Stimulated activated CD8-positive, alpha-beta memory T cell treated with anti-CD3 and anti-CD28 coated beads, Interleukin-2, amount 100 ng/mL, for 48 hours (primary cell): ENCODE measurements at places on chromosomes 5 and 9.

DNA sequence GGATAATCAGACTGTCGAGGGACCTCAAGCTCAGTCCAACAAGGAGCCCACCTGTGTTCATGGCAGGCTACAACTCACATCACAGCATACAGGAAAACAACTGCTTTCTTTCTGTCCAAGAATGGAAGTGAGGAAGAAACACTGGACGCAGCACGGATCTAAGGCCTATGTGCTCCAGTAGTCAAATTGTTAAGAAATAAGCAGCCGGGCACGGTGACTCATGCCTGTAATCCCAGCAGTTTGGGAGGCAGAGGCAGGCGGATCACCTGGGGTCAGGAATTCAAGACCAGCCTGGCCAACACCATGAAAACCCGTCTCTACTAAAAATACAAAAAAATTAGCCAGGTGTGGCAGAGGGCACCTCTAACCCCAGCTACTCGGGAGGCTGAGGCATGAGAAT lies 427.8 kb downstream of the BNC2 start:
- no peak for DNase-seq

- DNase-seq: no peak
Measured at GRCh38 chr5:88689668-88690408, 193.1 kb downstream of the MEF2C start.

- no peak for DNase-seq
Measured at GRCh38 chr5:142221091-142221860, 103.5 kb downstream of the SPRY4 start.

GRCh38 chr5:74954919-74955318 lies 88.7 kb upstream of the FAM169A start:
- DNase-seq: no peak

DNA sequence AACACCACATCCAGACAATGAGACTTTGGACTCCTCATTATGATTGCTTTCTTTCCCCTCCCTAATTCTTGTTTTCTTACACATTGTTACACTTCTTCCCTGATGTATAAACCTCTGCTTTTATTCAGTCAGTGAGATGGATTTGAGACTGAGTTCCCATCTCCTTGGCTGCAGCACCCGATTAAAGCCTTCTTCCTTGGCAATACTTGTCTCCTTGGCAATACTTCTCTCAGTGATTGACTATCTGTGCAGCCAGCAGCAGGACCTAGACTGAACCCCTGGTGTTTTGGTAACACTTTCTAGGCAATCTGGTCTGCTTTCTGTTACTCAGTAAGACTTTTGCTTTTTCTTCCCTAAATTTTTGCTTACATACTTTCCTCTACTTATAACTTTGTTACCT lies 492.8 kb upstream of the SMC2 start:
- DNase-seq: no peak

DNA sequence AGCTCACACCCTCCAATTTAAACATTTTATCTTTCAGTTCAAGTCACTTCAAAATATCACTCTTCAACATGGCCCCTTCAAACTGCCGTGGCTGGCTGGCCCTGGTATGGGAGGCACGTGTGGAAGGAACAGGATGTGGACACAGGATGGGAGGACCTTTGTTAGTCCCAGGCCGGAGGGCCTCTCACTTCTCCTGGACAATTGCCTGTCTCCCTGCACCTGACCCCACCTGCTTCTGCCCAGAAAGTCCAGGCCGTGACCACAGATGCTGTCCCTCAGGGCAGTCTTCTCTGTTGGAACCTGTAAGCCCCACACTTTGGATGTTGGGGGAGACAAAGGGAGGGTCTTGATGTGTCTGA lies 19.4 kb downstream of the AMBP start:
- no peak for DNase-seq

DNA sequence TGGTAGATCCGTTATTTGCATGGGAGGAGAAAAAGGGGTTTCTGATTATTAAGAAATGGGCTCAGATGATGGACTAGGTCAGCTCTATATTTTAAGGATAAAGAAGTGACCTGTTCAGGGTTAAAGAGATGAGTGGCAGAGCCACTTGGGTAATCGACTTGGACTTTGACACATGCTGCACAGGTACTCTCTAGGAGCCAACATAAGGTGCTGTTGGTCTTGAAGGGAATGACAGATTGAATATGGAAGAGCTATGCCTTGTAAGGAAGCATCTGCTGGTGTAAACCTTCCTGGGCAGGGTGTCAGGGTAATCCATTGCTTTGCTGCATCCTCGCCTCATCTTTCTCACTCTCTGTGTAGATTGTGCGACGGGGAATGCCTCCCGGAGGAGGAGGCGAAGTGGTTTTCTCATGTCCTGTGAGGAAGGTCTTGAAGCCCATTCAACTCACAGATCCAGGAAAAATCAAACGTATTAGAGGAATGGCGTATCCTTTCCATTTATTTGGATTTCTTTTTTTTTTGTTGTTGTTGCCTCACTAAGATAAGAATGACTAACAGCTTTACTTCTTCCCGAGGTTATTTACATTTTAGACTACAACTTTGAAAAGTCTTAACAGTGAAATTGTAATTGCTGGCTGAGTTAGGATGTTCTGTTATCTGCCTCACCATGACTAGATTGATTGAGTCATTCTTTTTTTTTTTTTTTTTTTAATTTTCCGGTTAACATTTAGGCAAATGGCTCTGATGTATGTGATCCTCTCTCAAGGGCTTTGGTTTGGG lies 41.2 kb downstream of the RCL1 start:
- no peak for DNase-seq

DNA sequence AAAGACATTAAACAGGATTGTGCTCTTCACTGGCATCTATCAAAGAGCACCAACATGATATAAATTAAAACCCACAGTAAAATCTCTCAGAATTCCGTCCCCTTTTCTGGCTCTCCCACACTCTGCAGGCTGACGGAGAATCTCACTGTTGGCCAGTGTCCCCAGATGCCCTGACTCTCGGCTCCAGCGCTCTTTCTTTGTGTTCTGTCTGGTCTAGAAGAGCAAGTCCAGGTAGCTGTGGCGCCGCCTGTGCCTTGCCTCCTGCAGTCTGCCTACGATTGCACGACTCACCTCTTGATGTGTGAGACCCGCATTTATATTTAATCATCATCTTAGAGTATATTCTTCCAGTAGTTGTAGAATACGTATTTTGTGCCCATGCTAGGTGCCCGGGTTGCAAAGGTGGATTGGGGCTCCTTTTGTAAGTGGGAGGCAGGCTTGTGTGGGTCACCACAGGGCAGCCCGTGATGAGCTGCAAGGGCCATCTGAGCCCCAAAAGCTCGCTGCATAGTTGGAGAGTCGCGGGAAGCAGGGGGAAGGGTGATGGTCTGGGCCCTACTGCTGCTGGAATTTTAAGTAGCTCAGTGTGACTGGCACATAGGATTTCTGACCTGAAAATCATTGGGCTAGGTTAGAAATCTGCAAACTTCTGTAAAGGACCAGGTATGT lies 55.6 kb downstream of the EHMT1 start:
- no peak for DNase-seq

- DNase-seq: no peak
Measured at GRCh38 chr9:94901019-94901363, 174.5 kb downstream of the AOPEP start.

DNA sequence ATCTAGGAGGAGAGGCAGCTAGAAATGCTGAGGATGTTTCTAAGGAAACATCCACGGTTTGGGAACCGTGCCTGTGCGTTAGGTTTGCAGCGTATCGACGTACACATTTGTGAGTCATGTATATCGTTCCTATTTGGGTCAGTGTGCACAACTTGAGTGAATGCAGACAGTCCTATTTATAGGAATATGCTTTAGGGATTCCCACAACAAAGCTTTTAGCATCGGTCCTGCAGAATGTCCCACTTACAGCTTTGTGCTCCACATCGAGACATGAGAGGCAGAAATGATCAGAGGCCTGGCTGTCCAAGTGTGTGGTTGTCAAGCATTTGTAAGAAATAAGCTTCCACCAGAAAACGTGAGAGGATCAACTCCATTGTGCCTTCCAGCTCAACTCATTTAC lies 1282.7 kb upstream of the WWC1 start:
- DNase-seq: no peak

GRCh38 chr5:55004729-55005128 lies 19.3 kb upstream of the GZMK start:
- DNase-seq: no peak

DNA sequence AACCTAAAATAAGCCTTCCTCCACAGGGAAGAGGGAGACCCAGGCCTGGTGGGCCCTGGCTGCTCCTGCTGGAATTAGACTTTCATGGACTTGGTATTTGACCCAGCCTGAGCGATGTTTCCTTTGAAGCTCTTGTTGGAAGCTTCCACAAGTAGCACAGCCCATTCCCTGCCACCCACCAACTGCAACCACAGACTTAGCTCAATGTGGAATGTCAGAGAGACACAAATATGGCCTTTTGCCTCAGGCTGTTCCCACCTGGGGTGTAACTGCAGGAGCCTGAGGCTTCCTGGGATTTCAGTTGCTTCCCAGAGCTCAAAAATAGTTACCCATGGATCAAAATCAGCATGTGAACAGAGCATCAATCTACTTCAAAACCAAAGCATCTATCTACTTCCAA lies 70.3 kb upstream of the LHFPL2 start:
- no peak for DNase-seq

- DNase-seq: no peak
Measured at GRCh38 chr5:181215997-181216989, 6.8 kb upstream of the TRIM41 start.

GRCh38 chr5:39580702-39581453 lies 156.1 kb upstream of the DAB2 start:
- DNase-seq: no peak

DNA sequence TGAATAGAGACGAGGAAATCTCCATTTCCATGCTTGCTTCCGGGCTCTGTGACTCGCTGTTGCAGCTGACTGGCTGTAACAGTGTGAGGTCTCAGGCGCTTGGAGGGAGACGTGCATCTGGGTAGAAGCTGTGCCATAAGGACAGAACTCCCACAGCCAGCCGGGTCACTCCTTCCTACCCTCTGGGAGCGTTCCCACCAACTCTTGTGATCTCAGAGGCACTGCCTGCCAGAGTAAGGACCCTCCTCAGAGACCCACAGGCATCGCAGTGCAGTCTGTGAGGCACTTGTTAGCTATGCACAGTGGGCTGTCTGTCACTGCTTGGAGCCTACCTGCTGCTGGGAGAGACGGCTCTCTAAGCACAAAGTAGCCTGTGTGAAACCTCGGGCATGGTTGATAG lies 203.4 kb upstream of the SEMA6A start:
- no peak for DNase-seq

- no peak for DNase-seq
Measured at GRCh38 chr5:168404365-168404764, 81.9 kb upstream of the RARS1 start.

DNA sequence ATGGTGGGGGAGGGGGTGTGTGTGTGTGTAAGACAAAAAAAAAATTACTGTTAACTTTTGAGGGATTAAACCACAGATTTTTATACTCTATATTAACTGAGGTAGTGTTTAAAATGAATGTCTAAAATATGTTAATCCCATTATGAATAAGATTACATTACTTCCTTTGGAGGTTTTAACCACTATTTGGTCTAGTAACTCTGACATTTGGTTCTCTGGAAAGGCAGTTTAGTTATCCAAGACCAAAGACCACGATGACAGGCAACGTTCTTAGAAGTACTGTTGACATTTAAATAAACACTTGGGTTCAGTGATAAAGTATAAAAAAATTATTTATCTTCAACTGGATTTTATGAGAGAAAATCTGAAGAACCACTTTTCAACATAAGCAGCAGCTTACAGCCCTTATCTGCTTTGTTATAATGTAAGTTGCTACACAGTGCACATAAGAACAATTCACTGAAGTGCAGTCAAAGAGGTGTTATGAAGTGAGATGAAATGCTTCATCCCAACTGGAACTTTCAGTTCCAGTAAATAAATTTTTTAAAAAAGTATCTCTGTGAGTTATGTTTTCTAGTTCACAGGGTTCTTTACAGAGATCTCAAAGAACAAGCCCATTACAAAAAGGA lies 94.5 kb downstream of the OSMR start:
- DNase-seq: no peak

DNA sequence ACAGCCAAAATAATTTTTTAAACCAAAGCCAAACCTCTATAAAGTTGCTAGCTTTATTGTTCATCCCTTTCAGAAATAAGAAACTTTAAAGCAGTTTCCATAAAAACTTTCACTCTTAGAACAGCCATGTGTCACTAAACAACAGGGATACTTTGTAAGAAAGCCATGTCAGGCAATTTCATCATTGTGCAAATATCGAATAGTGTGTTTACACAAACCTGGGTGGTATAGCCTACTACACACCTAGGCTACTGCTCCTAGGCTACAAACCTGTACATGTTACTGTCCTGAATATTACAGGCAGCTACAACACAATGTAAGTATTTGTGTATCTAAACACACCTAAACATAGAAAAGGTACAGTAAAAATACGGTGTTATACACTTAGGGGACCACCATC lies 59.9 kb downstream of the TLE1 start:
- no peak for DNase-seq

DNA sequence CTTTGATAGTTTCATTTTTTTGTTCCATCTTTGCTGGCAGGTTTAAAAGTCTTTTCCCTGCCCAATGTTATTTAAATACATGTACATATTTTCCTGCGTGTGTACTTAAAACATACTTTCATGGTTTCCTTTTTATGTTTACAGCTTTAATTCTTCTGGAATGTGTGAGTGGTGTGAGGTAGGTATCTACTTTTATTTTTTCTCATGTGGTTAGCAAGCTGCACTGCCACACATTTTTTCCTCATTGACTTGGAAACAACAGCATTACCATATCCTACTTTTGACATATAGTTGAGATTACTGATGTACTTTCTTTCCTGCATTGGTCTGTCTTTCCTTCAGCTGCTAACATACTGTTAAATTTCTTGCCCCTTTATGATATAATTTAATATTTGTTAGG lies 51.4 kb upstream of the COL15A1 start:
- no peak for DNase-seq

DNA sequence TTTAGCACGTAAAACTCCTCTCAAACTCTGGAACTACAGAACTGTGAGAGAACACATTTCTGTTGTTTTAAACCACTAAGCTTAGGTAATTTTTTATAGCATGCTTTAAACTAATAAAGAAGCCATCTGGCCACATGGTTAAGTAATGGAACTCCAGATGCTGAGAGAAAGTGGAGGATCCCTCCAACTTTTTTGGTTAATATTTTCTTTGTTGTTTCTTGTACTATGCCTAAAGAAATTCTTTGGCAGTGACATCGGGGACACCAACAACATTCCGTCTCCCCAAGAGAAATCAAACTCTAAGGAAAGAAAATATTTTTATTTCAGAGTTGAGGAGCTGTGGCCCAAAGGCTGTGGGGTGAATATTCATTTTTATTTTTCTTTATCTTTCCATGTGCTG lies 734.8 kb upstream of the CDH9 start:
- no peak for DNase-seq

GRCh38 chr5:119328753-119329602 lies 26.8 kb upstream of the TNFAIP8 start:
- peak; percentile 49 for DNase-seq

GRCh38 chr9:70297141-70297540 lies 38.4 kb downstream of the SMC5 start:
- no peak for DNase-seq

DNA sequence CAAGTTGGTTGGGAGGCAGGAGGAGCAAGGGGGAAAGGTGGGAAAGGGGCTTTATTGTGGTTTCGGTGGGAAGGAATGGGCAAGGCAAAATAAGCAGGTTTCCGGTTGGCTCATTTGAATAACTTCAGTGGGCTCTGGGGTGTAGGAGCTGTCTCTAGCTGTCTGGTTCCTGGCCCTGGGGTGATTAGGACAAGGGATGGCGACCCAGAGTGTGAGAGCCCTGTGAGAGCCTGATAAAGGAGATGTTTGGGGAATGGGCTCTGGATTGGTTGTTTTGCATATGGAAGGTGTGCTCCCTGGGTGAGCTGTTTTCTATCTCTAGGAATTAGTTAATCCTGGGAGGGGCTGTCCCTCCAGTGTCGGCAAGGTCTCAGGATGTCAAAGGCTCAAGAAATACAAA lies 15.4 kb downstream of the ANKRD34B start:
- DNase-seq: no peak
